ENCODE measurements at places on chromosomes 16 and 17. TPM values are rescaled to one million over a fixed set of nuclear protein-coding genes. Genes with fewer than 3 reads are reported as not detected.

DNA sequence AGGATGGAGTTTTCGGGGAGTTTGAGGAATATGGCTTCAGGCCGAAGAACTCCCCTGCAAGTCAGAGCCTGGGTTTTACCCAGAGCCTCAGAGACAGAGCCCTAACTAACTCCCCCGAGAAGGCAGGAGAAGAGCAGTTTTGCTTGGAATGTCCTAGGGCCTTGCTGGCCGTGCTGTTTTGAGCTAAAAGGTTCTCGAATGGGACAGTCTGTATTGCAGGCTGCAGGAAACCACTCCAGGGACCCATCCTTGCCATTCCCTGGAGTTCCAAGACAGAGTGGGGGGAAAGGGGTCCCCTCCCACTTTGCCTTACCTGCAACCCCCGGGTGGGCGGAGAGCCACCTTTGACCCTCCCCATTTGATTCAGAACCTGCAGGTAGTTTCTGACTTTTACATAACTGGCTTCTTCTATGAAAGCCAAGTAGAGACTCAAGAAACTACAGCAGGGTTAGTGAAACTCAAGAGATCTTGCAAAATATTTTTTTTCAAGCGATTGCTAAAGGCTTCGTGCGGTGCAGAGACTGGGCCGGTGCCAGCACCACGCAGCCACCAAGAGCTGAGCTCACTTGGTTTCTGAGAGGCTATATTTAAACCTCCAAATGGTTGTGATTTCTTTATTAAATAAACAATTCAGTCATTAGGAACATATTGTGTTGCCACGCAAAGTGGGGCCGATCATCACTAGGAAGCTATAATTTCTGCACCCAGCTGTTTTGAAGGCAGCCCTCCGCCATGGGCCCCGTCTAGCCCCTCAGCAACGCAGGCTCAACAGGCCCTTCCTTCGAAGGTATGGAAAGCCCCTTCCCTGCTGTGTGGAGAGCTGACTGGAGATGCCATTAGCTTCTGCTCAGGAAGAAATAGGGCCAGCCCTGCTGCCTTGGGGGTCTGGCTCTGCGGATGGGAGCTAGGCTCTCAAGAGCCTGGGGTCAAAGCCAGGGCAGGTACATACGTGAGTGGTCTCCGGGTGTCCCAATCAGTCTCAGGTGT, 223.0 kb downstream of the NTN1 start:
- no peak for DNase-seq

The TBC1D3H gene
- total RNA-seq = 0.09 TPM

GRCh38 chr16:11978080-11978479, 1.5 kb downstream of the SNX29 start:
- no peak for DNase-seq

The TK2 gene
- total RNA-seq = 18.7 TPM

The IGFALS gene
- total RNA-seq = 2.4 TPM

GRCh38 chr16:85171759-85172454, 59.6 kb upstream of the CIBAR2 start:
- no peak for DNase-seq

DNA sequence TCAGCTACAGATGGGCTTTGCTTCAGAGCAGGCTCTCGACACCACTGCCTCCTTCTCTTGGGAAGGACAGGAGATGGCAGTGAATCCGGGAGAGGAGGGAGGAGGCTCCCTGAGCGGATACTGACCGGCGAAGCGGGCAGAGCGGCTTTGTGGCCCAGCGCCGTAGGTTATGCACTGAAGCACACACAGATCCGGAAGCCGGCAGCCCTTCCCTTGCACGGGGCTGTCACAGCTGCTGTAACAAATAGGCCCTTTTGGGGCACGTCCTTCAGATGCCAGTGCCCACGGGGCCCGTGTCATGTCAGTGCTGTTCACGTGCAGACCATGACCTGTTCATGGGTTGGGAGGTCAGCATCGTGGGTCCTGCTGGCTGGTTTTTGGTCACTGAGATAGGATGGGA, 144.7 kb upstream of the CHMP6 start:
- no peak for DNase-seq

- no peak for DNase-seq
These were observed 18.9 kb downstream of the NUP93 start for GRCh38 chr16:56748826-56749225.

The HYDIN gene
- 0.21 TPM for total RNA-seq

DNA sequence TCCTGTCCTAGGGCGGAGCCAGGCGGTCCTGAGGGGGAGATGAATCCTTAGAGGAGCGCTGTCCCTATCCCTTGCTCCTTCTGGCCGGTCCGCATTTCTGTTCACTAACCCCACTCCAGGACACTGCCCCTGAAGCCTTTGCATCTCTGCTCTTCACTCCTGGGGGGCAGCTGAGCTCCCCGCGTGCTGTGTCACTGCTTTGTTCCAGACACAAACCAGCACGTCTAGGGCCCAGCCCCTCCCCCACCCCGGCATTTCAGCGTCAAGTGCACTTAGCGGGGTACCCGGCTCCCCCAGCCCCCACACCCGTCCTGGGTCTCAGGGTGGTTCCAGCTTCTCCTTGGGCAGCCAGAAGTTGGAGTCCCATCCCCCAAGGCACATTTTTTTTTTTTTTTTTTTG, 8.9 kb downstream of the CORO6 start:
- no peak for DNase-seq

DNA sequence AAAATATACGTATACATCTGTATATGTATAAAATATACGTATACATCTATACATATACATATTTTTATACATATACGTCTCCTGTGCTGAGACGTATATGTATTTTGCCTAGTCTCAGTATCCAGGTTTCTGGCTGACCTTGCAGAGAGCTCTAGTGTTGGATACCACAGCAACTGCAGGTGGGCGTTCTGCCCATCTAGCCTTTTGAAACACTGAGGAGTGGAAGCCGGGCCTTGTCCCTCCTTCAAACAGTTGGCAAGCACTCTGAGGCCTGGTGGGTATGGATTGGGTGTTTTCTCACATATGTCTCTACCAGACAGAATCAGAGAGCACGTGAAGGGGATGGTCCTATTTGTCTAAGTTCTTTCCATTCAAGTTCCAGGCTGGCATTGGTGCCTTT, 39.4 kb upstream of the MRC2 start:
- no peak for DNase-seq

The COL1A1 gene
- total RNA-seq = not detected

DNA sequence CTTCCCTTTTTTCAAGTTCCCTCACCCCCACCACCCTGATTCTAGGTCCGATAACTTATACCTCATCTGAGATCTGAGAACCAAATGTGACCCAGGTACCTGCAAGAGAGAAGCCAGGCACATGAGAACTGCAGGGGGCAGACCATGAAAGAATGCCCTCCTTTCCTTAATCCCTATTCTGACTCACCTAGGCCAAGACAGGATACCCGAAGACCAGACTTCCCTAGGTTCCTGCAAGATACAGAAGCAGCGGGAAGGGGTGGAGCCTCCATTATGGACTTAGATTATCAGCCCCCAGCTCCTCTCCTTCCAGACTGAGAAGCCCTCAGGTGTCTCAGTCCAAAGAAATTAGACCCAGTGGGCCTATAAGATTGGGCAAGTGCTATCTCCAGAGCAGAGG, 2.1 kb downstream of the KCNAB3 start:
- no peak for DNase-seq

GRCh38 chr16:22633799-22634198, 123.1 kb downstream of the NPIPB5 start:
- DNase-seq = no peak

GRCh38 chr16:77732241-77732946, 10.1 kb downstream of the NUDT7 start:
- DNase-seq = peak; percentile 51

- DNase-seq = no peak
These were observed 12.3 kb downstream of the DNAH2 start for GRCh38 chr17:7729816-7730215.

The CTF1 gene
- total RNA-seq = 0.11 TPM

DNA sequence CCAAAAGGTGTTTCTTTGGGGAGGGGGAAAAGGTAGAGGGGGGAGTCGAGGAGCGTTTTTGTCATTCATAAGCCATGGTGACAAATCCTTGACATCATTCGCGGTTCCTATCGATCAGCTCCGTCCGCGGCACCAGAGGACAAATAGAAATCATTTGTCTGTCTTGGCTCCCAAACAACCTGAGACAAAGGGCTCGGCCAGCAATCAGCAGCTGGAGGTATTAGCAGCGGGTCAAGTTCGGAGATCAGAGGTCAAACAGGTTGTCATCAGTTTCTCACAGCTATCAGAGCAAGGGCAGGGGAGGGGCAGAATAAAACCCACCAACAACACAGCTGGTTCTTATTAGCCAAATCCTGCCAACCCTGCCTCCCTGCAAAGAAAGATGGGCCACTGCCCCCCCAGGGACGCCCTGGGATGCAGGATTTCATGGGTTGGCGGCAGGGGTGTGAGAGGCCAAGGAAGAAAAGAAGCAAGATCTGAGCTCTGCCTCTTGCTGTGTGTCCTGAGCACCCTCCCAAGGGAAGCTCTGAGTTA, 145.3 kb upstream of the LHX1 start:
- no peak for DNase-seq

- no peak for DNase-seq
These were observed 40.0 kb upstream of the CCL1 start for GRCh38 chr17:34403006-34403405.

DNA sequence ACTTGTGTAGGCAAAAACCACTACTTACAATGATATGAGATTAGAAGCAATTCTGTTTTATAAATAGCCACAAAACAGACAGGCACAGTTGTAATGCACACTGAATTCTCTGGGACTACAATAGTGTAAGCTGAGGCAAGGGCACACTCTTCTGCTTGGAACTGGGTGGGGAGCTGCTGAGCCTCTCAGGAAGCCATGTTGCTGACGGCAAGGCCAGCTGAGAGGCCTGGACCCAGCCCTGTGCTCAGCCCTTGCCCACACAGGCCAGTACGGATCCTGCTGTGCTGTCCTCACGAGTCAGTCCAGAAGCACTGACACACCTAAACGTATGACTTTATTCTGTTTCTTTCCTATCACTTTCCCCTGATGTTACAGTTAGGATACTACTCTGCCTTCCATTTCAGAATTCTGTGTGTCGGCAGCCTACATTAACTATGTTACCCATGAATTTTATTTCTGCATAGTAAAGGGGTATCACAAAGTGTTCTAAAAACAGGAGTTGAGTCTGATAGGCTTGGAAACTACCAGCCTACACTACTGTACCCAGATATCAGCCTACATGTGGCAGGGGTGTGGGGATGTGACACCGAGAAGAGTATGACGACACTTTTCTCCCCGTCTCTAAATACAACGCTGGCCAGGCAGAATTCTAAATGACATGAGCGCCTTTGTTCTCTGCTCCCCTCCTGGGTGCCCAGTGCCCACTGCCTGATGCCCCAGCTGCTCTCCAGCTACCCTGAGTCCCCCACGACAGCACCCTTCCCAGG, 41.1 kb upstream of the FAAP100 start:
- DNase-seq = no peak

- DNase-seq = no peak
These were observed 227.3 kb downstream of the COPRS start for GRCh38 chr17:31631766-31632165.

GRCh38 chr17:76810956-76811355, 57.2 kb upstream of the MGAT5B start:
- DNase-seq = no peak

DNA sequence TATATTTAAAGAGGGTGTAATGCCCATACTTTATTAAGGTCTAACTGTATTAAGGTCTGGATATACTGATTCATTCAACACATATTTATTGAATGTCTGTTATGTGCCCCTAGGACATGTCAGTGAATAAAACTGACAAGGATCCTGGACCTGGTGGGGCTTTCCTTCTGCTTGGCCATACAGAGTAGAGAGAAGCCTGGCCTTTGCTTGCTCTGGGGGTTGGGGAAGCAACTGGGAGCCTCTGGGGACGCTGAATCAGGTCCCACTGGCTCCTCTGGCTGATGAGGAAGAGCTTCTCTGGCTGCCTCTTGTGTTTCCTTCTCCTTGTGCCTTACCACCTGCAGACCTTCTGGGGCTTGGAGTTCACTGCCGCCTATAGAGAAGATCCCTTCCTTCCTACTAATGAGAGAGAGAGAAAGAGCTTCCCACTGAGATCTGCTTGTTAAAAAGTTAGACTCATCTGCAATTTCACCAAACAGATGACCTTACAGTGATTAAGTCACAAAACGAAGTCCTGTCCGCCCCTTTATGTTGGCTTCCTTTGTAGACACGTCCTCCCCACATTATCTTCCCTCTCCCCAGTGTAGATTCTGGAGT, 49.7 kb downstream of the MSI2 start:
- DNase-seq = no peak

The TP53 gene
- 29.9 TPM for total RNA-seq
